ENCODE measurements at places on chromosomes 6 and 20.

DNA sequence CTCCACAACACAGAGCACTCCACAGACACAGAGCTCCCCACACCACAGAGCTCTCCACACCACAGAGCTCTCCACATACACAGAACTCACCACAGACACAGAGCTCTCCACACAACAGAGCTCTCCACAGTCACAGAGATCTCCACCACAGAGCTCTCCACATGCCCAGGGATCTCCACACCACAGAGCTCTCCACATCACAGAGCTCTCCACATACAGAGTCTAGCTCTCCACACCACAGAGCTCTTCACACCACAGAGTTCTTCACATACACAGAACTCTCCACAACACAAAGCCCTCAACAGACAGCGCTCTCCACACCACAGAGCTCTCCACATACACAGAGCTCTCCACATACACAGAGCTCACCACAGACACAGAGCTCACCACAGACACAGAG, 55.3 kb downstream of the ERMARD start:
- no peak for DNase-seq

DNA sequence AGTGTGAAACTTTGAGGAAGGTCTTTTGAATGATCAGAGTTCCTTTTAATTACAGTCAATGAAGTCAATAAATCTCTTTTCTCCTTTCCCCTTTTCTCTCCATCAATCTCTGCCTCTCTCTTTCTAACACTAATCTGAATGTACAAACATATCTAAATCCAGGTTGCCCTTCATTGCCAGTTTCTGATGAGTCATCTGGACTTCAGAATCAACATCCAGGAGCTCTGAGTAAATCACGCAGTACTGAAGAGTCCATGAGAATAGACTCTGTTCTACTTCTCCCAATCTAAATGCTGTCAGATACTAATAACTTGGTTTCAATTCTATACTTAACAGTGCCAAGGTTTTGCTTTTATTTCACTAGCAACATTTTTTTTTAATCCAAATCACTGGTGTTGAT, 238.7 kb upstream of the THEMIS start:
- no peak for DNase-seq

- no peak for DNase-seq
Observed at GRCh38 chr6:41271901-41272395, 14.5 kb downstream of the TREM1 start.

DNA sequence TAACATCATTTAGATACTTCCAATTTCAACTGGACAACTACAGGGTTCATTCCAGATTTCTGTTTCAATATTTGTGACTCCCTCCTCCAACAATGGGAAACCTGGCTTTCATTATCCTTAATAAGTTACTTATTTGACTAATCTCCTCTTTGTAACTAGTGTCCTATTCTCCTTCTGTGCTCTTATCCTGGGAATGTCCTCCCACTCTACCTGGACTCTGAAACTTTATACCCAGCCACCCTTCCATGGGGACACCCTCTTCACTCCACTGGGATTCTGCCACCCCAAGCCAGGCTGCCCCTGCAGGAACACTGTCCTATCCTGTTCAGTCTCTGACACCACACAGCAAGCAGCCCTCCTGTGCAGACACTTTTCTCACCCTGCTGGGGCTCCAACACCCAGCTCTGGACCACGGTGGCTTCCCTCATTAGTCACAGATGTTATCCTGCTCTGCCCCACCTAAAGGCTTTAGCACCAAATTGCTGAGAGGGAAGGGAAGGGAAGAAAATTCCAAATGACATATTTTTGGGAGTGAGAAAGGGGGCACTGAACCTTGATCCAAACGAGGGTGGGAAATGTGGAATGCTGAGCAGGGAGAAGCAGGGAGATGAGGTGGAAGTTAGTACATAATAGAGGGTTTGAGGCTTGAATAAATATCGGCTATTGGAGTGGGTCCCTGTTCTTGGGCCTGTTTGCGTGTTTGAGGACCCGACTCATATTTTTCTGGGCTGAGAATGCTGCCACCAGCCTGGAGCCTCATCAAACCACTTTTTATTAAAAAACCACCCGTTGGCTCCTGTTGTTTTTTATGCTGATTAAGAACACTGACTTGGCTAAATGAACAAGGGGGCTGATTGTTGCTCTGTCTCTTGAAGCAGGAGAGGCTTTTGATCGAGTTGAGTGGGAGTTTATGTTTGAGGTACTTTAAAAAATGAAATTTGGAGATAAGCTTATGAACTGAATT, 54.0 kb upstream of the AKIRIN2 start:
- no peak for DNase-seq

DNA sequence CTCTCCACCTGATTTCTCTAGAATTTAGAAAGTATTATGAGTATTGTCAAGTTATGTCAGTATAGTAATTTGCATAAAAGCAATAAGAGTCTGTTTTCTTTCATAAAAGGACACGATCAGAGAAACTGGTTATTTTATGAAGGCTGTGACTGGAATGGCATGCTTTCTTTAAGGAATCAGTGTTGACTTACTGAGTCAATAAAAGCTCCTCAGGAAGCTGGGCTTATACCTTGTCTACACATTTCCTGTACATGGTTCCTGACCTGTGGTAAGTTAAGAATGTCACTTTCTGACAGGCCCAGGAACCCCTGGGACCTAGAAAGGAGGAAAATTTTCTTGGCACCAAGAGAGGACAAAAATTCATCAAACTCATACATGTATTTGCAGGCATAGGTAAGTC, 1224.0 kb upstream of the ADGRB3 start:
- DNase-seq, result no peak

DNA sequence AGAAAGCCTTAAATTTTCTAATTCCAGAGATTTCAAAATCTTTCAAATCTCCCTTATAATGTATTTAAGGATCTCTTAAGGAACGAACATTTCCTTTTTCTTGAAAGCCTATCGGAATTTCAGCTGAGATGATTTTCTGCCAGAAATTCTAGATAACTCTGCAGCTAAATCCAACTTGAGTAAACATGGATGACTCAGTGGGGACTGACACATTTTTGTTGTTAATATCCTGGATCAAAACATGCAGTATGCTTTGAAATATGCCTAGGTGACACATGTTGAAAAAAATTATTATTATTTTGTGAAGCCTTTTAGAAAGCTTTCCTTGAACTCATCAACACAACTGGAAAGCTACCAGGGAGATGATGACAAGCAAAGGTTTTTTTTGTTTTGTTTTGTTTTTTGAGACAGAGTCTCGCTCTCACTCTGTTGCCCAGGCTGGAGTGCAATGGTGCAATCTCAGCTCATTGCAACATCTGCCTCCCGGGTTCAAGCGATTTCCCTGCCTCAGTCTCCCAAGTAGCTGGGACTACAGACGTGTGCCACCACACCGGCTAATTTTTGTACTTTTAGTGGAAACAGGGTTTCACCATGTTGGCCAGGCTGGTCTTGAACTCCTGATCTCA, 140.1 kb upstream of the SNX9 start:
- DNase-seq, result no peak

Measured in stimulated activated CD4-positive, alpha-beta T cell treated with anti-CD3 and anti-CD28 coated beads, Interleukin-1b, Interleukin-23, amount 100 ng/mL, for 24 hours (primary cell).